Gastroesophageal sphincter (tissue), 4 donors: ENCODE measurements at places on chromosomes 11 and 22.
A peak's percentile ranks its signal among the peaks of the same experiment; 100 is the strongest.

- no peak for ATAC-seq
Observed at GRCh38 chr22:18979957-18980356, 43.9 kb upstream of the PRODH start.

- ATAC-seq = no peak
Observed at GRCh38 chr11:110077831-110078325, 15.3 kb upstream of the ZC3H12C start.

DNA sequence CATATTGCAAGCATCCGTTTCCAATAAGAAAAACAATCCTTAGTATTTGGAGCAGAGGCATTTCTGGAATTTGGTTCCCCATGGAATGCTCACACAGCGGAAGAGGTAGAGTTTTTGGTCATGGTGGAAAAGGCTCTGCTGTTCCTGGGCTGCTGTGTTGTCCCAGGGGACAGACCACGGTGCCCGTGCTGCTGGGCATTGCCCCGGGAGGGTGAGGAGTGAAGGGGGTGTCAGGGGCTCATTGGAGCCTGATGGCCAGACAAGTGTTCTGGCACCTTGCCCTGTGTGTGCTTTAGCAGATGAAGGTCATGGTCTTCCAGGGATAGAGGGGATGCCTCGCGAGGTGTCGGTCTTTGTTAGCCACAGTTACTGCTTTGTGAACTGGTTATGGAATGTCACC is 61.2 kb downstream of the MPPED1 start:
- ATAC-seq = no peak

DNA sequence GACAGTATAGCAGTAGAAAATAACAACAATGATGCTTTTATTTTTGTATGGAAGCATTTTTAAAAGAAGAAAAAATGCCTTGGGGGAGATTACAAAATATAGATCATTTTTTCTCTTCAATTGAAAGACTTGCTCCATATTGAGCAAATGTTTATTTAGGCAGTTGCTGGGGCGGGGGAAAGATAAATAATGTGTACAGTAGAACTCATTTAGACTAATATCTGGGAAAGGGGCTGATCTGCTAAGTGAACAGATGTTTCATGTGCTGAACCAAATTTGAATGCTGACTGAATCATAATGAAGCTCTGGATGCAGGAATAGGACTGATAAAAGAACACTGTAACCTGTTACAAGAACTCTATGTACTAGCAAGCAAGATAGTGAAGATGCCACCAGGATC is 457.1 kb upstream of the TENM4 start:
- ATAC-seq = no peak

- ATAC-seq = no peak
Observed at GRCh38 chr11:111115890-111116289, 129.6 kb upstream of the POU2AF2 start.

DNA sequence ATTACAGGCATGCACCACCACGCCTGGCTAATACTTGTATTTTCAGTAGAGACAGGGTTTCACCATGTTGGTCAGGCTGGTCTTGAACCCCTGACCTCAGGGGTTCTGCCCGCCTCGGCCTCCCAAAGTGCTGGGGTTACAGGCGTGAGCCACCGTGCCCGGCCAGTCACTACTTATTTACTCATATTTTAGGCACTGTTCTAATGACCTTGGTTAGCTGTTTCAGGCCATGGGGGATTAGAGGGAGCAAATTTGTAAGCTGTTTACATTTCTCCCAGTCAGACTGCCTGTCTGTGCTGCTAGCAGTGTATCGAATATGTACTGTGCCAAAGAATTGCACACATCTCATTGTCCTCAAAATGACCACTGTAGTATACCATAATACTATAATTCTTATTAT is 32.7 kb upstream of the PACSIN2 start:
- no peak for ATAC-seq

DNA sequence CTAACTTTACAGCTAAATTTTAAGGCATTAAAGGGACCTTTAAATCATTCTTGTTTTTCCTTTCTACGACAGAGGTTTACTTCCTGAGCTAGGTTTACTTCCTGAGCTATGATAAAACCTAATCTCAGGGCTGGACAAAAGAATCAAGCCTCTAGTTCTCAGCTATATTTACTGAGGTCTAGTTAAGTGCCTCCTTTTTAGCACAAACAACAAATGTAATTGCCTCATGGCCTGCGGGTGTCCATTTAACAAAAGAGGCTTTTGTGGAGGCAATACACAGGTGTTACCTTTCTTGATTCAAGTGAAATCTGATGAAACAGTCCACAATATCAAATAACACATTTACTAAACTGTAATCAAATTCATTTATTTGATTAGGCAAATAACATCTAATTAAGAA is 67.3 kb downstream of the IMMP1L start:
- no peak for ATAC-seq

- ATAC-seq = no peak
Observed at GRCh38 chr11:76248210-76248609, 41.9 kb upstream of the WNT11 start.

DNA sequence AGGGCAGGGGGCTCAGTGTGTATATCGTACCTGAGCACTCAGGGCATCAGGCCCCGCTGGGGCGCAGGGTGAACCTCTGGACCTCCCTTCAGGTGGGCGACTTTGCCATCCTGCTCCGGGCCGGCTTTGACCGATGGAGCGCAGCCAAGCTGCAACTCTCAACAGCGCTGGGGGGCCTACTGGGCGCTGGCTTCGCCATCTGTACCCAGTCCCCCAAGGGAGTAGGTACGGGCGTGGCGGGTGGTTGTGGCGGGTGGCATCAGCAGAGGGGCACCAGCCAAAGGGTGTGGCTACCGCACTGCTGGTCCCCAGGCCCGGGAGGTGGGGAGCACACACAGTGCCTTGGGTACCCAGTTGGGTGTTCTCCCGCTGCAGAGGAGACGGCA is 6.3 kb downstream of the SLC39A13 start:
- ATAC-seq = no peak

DNA sequence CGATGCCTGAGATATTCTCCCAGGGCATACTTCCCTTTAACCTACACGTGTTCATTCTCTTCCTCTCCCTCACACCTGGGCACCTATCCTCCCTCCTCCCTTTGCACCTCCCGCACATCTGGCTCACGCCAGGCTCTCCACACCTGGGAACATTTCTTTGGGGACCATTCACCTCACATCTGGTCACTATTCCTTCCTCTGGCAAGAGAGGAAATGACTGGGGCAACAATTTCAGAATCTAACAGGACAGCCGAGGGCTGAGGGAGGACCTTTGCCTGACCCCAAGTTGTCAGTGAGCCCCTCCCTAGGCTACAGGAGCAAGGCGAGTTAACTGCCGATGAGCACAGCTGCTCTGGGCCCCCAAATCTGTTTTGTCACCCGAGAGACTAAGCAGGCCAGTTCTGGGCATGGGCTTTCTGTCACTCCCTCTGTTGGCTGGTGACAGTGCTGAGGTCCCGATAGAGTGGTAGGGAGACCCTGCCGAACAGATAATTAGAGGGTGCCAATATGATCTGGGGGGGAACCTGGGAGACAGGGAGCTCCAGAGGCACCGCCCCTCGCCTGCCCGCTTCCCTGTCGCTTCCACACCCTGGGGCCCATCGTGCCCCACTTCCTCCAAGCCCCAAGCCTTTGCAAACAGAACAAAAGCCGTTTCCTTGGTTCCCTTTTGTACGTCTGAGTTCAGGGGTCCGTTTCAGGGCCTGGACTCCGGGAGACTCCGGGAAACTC is 45.6 kb downstream of the EIF3F start:
- ATAC-seq = no peak

DNA sequence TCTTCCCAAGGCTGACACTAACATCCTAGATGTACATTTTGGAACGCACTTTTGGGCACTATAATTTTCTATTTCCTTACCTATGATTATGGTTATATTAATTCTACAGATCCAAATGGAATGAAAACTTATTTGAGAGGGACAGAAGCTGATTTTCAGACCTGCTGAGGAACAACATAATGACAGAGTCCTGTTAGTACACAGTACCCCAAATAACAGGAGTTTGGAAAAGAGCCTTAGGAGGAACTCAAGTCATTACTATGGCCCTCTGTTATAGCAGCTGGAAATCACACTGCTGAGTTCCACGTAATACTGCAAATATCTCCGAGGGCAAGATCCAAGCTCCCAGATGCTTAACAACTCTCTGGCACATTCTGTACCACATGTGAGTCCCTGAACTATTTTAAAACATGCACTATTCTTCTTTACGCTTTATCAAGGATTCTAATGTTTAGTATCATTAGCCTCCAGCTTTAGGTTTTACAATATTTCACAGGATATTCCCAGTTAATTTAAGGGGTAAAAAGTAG is 1027.7 kb upstream of the CCDC90B start:
- peak; percentile 60 for ATAC-seq

DNA sequence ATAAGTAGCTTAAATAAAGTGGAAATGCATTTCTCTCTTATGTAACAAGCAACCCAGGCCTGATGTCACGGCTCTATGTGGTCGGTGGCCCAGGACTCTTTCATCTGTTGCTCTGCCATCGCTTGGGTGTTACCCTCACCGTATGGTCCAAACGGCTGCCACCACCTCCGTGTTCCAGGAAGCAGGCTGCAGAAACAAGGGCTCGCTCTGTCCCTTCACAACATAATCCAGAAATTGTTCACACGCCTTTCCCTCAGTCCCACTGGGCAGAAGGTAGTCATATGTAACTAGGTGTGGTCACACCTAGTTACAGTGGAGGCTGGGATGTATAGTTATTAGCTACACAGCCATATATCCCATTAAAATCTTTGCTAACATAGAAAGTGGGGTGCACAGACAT is 421.0 kb downstream of the SOX6 start:
- ATAC-seq = no peak

DNA sequence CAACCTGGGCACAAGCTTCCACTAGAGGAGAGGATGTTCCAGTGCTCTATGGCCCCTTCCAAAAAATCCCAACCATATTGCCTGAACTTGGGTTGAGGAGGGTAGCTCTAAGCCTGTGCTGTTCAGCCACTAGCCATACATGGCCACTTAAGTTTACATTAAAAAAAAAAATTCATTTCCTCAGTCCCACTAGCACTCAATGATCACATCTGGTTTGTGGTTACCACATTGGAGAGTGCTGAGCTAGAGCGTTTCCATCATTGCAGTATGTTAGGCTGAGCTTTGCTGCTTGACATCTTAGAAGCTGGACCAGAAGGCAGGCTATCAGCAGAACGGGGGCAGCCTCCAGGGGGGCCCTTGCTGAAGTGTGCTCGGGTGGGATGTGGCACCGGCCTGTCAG is 43.5 kb upstream of the CYP2D6 start:
- ATAC-seq = no peak

DNA sequence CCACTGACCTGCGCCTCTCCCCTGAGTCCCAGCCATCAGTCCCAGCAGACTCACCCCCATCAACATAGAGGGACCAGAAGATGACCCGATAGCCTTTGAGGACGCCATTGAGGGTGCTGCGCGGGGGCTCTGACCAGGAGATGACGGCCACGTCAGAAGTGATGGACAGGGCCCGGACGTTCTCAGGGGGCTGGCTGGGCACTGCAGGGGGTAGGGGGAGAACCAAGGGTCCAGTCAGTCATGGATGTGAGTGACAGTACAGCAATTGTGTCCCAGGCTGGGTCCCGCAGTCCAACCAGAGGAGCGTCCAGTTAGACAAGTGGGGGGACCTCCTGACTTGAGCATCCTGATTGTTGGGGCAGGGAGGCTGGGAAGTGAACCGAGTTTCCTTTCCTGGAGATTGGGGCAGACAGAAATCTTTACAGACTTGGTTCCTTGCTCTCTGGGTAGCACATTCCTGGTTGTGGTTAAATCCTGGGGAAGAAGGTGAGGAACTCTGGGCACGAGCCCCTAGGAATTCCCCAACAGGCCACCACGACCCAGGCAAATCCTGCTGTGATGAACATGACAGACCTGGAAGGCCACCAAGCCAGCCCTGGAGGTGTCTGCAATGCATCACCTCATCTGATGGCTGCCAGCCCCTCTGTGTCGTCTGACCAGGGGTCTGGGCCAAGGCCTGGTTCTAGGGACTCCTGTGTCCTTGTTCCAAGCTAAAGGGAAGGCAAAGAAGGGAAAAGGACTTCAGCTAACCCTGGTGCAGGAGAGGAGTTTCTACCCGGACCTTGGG is 133.9 kb downstream of the CEP164 start:
- ATAC-seq = no peak

DNA sequence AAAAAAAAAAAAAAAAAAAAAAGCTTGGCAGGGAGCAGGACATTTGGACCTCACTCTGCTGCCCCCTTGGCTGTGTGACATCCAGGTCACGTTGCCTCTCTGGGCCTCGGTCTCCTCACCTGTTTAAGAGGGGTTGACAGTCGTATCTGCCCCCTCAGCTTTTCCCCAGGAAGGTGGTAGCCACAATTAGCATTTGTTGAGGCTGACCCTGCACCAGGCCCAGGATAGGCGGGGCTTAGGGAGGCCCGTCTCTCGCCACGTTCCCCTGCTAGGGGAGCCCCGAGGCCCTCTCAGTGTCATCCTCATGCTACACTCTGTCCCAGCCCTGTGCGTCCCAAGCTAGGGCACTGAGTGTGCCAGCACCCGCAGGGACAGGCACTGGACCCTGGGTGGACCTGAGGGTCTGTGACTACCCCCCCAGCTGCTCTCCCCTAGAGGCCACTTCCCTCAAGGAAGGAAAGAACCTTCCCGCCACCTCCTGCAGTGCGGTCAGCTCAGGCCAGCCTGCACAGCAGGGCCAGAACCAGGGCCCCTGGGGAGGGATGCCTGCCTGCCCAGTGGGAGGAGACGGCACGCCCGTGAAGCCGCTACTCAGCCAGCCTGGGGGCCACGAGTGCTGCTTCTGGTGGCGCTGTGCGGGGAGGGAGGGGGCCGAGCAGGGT is 38.5 kb upstream of the PPARA start:
- no peak for ATAC-seq

DNA sequence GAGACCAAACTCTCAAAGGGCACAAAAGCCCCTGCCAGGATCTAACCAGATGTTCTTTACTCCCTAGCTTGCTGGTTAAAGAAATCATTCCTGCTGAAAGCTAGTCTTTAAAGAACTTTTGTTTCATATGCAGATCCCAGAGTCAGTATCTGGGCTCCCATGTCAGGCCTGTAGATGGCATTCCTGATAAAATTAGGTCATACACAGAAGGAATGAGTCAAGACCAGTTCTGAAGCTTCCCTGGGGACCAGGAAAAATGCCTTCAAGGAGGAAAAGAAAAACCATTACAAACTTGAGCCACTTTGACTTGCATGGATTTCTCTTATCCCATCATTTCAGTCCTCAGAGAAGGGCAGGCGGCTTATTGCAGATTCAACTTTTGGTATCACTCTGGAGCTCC is 5.9 kb downstream of the DBX1 start:
- no peak for ATAC-seq
